ENCODE measurements at places on chromosomes 16 and 17. TPM values are rescaled to one million over a fixed set of nuclear protein-coding genes. Genes with fewer than 3 reads are reported as not detected.

GRCh38 chr17:36610474-36610873 lies 9.1 kb downstream of the MRM1 start:
- no peak for DNase-seq

DNA sequence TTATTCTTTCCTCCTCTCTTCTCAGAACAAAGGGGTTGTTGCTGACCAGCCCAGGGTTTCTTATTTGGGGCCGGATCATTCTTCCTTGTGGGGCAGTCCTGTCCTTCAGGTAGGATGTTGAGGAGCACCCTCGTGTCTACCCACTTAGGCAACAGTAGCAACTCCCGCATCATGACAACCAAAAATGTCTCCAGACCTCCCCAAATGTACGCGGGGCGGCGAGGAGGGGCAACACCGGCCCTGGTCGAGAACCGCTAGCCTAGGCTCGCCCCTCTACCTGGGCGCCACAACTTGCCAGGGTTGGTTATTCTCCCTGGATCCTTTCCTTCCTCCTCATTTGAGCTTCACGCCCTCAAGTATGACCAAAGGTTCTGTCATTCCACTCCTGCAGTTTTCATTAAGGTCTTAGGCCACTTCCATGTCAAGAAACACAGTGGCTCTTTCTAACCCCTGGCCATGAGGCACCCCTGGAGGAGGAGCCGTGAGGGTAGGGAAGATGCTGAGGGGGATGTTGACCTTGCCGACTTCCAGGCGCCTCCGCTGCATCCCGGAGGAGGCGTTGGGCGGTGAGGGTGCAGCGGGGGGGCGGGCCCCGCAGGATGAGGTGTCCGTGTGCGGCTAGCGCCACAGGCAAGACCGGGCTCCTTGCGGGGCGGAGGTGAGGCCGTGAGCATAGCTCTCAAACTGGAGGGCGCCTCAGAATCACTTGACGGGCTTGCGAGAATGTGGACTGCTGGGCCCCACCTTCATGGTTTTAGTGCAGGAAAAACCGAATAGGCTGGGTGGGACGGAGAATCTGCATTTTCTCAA lies 712 bp upstream of the SPECC1 start:
- no peak for DNase-seq

DNA sequence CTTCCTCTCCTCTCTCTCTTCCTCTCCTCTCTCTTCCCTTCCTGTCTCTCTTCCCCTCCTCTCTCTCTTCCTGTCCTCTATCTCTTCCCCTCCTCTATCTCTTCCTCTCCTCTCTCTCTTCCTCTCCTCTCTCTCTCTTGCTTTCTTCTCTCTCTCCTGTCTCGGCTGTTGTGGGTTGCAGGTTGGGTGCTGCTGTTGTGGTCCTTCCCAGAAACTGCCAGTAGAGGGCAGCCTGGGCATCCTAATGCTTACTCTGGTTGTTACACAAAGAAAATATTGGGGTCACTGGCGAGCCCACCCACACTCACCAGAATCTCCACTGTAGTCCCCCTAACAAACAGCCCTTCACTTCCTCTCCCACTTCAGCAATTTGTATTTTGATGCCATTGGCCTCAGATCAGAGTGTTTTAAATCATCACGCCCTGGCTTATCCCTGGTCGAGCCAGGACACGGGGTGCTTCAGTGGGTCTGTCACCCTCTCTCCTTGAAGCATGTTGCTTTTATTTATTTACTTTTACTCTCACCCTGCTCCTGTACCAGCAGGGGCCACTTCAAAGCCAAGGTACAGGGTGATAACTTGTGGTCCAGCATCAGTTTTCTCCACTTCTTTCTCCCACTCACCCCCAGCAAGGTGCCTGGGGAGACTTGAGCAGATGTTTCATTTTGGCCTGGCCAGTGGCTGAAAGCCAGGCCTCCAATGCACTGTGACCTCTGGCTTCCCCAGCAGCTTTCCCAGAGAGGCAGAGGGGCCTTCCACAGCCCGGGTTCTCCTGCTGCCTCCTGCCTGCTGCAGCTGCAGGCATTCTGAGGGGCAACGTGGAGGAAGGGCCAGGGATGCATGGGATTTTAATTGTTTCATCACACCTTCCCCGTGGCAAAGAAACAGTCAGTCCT lies 4.7 kb upstream of the MMP15 start:
- no peak for DNase-seq

DNA sequence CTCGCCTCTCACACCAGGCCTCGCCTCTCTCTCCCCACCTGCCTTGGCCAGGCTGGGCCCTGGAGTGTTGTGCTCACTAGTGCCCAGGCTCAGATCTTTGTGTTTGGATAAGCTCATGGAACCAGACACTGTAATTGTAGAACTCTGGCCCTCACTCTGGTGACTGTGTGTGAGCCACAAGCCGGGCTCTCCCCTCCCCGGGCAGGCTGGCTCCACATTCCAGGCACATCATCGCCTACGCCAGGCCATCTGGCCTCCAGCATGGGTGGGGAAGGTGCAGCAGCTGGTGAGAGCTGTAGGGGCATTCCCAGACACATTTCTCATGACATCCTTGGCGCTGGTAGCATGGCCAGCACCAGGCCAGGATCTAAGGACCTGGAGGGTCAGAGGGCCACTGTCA lies 202.3 kb downstream of the RAB11FIP4 start:
- no peak for DNase-seq

The TBC1D3K gene
- not detected for total RNA-seq

- peak; percentile 93 for DNase-seq
Observed at GRCh38 chr17:31654936-31655335, 204.1 kb downstream of the COPRS start.

DNA sequence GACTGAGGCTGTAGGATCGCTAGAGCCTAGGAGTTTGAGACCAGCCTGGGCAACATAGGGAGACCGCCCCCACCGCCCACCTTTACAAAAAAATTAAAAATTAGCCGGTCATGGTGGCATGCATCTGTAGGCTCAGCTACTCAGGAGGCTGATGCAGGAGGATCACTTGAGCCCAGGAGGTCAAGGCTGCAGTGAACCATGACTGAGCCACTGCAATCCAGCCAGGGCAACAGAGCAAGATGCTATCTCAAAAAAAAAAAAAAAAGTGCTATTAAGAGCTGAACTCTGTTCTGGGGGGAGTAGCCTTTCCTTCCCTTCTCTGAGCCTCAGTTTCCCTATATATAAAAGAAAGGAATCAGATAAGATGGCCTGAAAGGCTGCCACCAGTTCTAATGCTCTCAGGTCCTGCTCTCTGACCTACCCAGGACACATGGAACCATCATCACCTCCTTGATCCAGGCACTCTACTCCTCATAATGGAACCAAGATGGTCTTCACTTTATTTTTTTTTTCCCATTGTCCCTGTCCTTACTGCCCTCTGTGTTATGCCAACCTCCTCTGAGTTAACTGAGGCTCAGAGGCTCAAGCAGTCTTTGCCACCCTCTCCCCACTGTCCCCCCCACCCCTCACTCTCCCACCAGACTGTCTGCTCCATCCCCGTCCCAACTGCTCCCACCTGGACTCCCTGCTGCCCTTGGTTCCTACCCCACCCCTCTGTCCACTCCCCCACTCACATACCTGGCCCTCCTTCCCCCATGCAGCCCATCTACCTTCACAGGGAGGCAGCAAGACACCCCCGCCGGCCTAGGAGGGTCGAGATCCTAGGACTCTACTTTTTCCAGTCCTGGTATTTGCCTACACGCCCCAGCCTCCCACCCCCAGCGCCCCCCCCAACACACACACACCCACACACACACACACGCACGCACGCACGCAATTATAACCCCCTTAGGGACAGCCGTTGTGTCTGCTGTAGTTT lies 23.8 kb upstream of the EIF1 start:
- DNase-seq = no peak

The TIGD7 gene
- total RNA-seq = 8.7 TPM
